ENCODE measurements at places on chromosomes 7 and 10.

DNA sequence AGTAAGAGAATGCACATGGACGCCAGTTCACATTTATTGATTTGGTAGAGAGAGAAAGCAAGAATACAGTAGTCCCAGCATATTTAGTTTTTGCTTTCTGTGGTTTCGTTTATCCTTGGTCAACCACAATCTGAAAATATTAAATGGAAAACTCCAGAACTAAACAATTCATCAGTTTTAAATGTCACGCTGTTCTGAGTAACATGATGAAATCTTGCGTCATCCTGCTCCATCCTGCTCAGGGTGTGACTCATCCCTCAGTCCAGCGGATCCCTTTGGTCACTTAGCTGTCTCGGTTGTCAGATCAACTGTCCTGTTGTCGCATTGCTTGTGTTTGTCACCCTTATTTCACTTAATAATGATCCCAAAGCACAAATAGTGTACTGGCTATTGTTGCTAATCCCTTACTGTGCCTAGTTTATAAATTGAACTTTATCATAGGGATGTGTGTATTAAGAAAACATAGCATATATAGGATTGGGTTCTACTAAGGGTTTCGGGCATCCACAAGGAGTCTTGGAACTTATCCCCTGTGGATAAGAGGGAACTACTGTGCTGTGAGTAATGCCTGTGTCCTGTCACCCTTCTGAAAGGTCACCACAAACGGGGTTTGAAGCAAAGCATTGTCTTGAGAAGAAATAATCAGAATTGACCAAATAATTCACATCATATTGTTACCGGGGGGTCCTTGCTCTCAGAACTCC, 73.6 kb downstream of the OTUD1 start:
- no peak for DNase-seq

GRCh38 chr10:35464825-35465456, 128.6 kb downstream of the CCNY start:
- no peak for DNase-seq

- DNase-seq = no peak
Observed at GRCh38 chr7:140219672-140220524, 43.1 kb upstream of the KDM7A start.

DNA sequence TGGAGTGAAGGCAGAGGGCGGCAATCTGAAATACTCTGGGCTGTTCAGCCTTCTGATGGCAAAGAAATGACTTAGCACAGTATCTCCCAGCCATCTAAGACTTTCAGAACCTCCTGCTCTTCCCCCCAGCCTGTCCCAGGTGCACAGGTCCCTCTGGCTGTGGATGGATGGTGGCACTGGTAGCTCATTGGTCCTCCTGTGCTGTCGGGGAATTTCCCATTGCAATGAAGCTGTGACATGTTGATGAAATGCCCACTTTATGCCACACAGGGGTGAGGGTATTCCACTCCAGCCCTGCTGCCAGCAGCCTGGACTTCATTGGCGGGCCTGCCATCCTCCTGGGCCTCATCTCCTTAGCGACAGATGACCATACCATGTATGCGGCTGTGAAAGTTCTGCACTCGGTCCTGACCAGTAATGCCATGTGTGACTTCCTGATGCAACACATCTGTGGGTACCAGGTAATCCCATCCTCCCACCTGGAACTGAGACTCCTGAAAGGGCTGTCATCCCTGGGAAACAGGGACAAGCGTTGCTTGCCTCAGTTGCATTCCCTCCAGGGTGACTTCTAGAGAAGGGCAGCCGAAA, 105.9 kb downstream of the WDFY4 start:
- DNase-seq = no peak

- DNase-seq = peak; percentile 55
Observed at GRCh38 chr7:114922026-114922651, at the start of gene MDFIC. TSS of gene MDFIC (plus strand) at chr7:114922094. CDS start at chr7:114923034, 940 bp downstream.

DNA sequence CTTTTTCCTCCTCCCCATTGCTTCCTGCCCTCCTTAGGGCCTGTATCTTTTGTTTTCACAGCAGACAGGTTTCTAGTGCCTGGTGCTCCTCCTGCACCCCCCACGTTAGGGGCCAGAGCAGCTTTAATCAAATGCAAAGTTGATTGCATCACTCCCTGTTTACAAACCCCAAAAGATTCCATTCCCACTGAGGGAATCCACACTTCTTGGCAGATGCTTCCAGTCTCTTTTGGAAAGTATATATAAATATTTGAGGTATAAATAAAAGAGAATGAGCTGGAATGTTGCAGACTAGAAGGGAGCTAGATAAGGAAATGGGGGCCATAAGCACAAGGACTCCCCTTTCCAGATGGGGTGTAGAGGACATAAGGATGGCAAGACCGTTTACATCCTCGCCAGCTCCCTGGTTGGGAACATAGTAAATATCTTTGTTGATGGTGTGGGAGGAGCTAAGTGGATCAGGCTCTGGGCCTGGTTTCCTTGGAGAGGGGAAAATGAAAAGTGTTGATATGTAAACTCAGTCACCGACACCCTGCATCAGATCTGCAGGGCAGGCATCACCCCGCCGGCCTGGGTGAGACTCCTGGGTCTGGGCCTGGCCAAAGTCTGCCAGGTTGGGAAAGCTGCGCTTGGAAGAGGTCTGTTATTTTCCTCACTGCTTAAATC, 6.2 kb downstream of the RARRES2 start:
- no peak for DNase-seq

GRCh38 chr7:156954941-156955340, 5.4 kb downstream of the NOM1 start:
- DNase-seq = no peak

- no peak for DNase-seq
Observed at GRCh38 chr10:54434782-54435181, 366.2 kb downstream of the PCDH15 start.

DNA sequence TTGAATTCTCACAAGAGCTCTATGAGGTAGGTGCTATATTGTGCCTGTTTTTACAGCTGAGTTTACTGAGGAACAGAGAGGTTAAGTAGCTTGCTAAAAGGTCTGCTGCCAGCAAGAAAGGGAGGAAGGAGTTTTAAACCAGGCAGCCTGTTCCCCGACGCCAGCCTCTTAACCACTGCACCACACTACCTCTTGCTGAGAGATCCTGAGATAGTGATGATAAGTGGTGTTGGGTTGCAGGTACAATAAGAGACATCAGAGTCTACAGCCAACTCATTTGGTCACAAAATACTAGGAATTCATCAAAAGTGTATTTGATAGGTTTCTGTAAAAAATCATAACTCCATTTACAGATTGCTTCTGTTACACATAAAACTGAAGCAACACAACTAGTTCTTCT, 8.0 kb downstream of the CCDC71L start:
- no peak for DNase-seq

- no peak for DNase-seq
Observed at GRCh38 chr7:97107192-97107800, 10.2 kb upstream of the SDHAF3 start.

- DNase-seq = no peak
Observed at GRCh38 chr7:4025210-4025609, 656.9 kb upstream of the FOXK1 start.

DNA sequence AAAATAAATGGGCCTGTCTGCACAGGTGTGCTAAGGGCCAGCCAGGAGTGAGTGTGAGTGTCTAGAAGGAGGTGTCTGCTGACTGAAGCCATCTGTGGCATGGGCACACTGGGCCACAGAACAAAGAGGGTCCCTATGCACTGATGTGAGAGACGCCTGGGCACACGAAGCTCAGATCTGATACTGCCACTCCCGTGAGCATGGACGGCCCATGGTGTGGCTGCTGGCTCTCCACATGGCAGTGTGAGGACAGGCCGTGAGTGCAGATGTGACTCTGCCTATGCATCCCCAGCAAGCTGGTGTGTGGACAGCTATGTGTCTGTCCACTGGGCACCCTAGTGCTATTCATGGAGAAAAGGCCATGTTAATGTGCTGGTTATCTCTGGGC, 12.8 kb upstream of the MYL7 start:
- DNase-seq = no peak

- DNase-seq = no peak
Observed at GRCh38 chr10:94133239-94133638, 139.5 kb downstream of the PLCE1 start.

DNA sequence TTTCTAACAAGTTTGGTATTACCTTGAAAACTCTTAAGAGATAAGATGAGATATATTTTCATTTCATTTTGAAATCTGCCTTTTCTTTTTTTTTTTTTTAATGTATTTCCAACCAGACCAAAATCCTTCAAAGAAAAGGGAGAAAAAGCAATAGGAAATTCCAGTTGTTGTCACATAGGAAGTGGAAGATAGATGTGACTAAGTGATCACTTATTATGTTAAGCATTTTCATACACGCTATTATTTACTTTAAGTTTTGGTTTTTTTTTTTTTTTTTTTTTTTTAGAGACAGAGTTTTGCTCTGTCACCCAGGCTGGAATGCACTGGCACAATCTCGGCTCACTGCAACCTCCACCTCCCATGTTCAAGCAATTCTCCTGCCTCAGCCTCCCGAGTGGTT, 197.2 kb upstream of the FRMD4A start:
- DNase-seq = no peak

DNA sequence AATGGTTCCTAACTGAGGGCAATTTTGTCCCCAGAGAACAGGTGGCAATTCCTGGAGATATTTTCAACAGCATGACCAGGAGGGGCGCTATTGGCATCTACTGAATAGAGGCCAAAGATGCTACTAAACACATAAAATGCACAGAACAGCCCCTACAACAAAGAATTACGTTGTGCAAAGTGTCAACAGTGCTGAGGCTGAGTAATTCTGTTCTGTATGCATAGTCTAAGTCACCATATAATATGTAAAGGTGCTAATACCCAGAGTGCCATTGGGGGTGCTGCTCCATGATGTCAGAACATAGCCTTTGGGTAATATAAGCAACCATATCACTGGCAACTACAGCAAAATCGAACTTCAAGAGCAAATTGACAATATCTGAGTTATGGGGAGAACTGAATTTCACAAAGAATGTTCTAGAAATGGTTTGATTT, 213.3 kb upstream of the PHYHIPL start:
- no peak for DNase-seq

GRCh38 chr7:151188252-151188542, 1.1 kb upstream of the ASB10 start:
- DNase-seq = no peak

DNA sequence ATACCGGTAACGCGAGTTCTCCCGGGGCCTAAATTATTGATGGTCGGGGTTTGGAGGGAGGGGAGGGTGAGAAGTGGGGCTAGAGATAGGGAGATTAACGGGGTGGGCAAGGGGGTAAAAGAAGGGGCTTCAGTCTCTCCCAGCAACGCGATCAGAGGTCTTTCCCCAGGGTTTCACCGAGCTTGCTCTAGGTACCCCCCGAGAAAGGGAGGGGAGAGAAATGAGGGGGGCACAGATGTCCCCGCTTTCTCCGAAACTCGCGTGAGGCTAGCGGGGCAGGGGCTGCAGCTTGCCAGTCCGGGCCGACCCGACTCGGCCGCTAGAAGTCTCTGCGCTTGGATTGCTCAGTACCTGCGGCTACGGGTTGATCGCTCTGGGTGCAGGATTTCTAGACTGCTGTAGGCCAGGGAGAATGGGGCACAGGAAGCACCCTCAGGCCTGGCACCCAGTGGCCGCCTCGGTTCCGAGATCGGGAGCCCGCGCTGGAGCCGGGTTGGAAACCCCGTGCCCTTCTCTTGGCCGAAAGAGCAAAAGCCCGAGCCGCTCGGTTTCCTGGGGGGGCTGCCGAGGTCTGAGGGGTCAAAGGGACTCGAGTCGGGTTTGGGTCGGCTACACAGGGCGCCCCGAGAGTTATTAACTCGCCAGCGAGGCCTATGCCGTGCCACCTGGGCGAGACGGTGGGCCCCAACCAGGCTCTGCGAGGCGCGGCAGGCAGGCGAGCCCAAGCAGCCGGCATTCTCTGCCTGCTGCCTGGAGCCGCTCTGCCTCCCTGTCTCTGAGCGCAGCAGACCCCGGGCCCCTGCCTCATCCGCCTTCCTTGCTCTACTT, 3.1 kb downstream of the PAX2 start:
- DNase-seq = no peak

DNA sequence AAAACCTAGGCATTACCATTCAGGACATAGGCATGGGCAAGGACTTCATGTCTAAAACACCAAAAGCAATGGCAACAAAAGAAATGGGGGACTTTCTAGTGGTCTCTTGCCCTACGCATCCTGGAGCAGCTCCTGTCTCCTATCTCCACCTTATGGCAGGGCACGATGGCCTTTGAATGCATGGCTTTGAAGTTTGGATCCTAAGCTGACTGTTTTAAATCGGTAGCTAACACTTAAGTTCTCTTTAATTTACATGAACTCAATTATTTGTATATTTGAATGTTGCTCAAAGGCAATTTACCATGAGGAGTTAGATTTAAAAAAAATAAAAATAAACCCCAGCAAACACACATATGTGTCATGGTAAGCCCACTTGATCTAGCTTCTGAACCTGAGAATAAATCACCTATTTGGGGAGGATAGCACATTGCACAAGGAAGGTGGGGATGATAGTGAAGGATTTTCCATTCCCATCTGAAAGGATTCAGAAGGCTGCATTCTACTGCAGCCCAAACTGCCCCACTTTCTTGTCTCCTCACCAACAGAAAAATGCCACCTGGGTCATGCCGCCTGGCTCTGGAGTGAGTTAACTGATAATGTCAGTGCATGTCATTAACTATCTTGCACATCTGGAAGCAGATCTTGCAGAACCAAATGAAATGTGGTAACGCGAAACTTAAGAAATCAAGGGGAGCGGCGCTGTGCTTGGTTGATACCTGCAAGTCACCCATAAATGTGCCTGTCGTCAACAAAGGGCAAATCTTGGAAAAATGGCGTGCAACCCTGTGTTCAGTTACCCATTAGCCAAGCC, 12.4 kb downstream of the KLF6 start:
- DNase-seq = peak; percentile 60

- DNase-seq = no peak
Observed at GRCh38 chr10:25068152-25069058, 52.0 kb downstream of the THNSL1 start.

DNA sequence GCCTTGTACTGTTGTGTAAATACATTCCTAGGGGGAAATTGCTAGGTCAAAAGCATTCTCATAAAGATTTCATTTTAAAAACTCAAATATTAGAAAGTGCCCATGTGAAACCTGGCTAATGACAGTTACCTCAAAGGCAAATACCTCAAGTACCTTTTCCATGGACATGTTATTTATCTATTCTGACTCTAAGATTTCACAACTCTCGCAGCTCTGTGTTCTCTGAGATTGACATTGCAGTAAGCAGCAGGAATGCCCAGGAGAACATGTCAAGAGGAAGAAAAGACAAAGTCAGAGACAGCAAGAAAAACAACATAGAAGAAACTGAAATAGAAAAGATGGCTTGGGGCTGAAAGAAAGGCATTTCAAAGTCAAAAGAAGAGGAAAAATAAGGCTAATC, 187.4 kb downstream of the CYP26A1 start:
- DNase-seq = no peak

- DNase-seq = no peak
Observed at GRCh38 chr10:78179886-78180705, 146.4 kb downstream of the RPS24 start.

GRCh38 chr7:140375323-140375722, 23.0 kb downstream of the SLC37A3 start:
- no peak for DNase-seq

- no peak for DNase-seq
Observed at GRCh38 chr10:132547421-132547861, 9.9 kb downstream of the INPP5A start.

- DNase-seq = peak; percentile 69
Observed at GRCh38 chr7:25894902-25895791, 256.9 kb upstream of the NFE2L3 start.

- peak; percentile 91 for DNase-seq
Observed at GRCh38 chr7:131108212-131108940, 219.3 kb upstream of the MKLN1 start.
